B cell (primary cell): ENCODE measurements at places on chromosomes 16 and 17.
A peak's percentile ranks its signal among the peaks of the same experiment; 100 is the strongest.

- no peak for DNase-seq
Measured at GRCh38 chr16:78929841-78930240, 670.7 kb downstream of the MAF start.

- no peak for DNase-seq
Measured at GRCh38 chr17:38741921-38742410, 6.2 kb downstream of the PCGF2 start.

- no peak for DNase-seq
Measured at GRCh38 chr17:63910096-63910495, 962 bp downstream of the CSHL1 start.

- peak; percentile 76 for DNase-seq
Measured at GRCh38 chr16:84700446-84701300, 873 bp downstream of the USP10 start.

- DNase-seq = no peak
Measured at GRCh38 chr17:69480245-69480644, 65.7 kb downstream of the MAP2K6 start.

DNA sequence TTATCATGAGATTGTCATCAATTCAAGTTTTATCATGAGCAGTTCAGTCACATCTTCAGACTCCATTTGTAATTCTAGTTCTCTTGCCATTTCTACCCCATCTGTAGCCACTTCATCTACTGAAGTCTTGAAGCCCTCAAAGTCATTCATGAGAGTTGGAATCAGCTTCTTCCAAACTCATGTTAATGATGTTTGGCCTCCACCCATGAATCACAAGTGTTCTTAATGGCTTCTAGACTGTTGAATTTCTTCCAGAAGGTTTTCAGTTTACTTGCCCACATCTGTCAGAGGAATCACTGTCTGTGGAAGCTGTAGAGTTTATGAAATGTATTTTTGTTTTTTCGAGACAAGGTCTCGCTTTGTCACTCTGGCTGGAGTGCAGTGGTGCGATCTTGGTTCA, 16.0 kb downstream of the NSRP1 start:
- DNase-seq = no peak

GRCh38 chr17:3639981-3640596, 3.5 kb downstream of the CTNS start:
- no peak for DNase-seq

DNA sequence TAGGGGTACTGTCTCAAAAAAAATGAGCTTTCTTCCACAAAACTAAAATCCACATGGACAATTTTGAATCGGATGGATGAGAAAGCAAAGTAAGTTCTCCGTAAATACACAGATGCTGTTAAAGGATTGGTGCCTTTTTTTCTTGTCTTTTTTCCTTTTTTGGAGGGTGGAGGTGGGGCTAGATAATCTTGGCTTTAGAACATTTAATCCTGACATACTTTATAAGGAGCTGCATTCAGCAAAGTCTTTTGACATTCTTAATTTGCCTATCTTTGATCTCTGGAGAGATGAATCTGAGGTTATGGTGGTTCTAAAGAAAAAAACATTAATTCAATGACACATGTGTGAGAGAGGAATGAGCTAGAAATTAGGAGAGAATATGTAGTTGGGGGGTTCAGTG, 312.3 kb upstream of the KCNJ16 start:
- no peak for DNase-seq

DNA sequence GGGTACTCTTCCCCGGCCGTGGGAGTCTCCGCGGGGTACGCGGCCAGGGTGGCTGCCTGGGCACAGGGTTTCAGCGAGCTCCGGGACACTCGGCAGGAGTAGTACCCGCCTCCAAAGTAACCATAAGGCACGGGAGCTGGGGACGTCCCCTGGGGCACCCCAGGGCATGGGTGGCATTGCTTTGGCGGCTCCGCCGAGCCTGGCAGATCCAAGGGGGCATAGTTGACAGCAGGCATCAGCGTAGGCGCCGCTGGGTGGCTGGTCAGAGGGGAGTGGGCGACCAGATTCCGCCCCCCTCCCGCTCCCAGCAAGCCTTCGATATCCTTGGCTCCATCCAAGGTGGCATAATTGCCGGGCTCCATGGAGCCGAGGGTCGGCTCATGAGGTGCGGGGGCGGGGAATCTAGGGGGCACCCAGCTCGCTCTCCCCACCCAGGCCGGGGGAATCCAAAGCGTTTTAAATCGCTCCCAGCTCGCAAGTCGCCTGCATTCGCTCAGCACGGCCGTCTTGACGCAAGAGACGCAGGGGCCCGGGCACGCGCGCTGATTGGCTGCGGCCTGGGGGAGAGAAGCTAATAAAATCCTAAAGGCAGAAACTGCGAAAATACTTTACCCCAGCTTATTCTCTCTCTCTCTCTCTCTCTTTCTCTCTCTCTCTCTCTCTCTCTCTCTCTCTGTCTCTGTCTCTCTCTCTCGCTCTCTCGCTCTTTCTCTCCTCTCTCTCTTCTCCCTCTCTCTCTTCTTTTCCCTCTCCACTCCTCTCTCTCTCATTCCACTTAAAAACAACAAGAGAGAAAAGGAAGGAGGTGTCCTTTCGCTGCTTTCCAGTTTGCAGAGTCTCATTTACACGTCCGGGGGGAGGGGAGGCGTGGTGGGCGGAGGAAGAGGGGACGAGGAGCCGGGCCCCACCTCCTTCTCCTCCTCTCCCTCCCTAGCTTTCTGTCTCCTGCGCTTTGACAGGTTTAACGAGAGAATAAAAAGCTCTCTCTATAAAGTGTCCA, at the start of gene HOXB13:
TSS of gene HOXB13 (minus strand) at position 519 of the 1,000 bp plus-strand sequence. CDS start at position 362, 157 bp downstream.
- DNase-seq = peak; percentile 46

DNA sequence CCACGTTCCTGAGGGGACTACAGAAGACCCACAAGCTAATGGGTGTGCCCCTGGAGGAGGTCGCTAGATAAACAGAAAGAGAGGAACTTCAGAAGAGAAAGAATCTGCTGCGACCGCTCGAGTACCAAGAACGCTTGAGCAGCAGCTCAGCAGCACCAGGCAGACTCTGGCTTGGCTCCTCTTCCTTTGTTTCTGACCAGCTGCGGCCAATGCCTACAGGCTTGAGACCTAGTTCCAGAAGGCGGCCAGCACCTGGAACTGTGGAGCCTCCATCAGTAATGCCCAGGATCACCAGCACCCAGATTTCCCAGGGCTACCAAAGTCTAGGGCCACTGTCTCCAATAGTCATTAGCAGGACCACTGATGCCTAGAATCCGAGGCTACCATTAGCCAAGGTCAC, 26.0 kb upstream of the GOSR2 start:
- no peak for DNase-seq

DNA sequence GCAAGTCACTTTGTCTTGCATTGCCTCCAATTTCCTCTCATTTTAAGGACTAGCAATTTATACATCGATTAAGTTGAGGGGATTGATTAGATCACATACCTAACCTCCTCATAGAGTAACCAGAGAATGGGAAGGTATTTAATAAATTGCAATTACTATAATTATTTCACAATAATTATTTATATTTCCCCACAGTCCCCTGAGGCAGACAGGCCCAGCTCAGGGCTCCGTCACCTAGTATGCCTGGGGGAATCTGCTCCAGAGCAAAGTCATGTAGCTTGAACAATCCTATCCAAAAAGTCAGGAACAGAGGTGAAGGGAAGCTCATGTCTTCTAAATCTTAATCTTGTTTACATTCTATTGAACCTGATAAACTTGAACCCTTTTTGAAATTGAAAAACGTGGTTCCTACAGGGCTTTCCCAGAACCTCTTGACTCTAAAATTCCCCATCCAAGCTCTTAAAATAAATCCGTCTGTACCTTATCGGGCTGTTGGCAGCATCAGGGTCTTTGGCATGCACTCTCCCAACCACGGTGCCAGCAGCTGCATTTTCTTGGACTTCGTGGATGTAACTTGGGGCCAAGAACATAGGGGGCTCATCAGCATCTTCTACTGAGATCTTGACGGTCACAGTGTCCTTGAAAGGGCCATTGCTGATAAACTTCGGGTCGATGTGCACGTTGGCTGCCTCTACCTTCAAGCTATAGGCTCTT, 140.1 kb downstream of the CDH11 start:
- no peak for DNase-seq

DNA sequence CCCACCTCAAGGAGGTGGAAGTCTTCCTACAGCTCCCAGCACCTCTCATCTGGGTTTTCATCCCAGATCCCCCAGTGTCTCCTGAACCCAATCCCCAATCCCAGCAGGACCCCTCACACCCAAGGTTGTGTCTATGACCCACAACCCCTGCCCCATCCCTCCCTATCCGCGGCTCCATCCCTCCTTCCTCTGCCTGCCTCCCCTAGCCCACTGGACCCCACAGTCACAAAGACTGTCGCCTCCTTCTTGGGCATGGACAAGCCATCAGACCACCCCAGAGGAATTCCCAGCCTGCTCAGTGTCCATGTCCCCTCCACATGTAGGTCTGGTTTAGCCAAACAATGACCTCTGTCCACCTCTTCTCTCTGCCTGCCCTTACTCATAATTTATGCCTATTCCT, 12.3 kb downstream of the CES1 start:
- DNase-seq = no peak

DNA sequence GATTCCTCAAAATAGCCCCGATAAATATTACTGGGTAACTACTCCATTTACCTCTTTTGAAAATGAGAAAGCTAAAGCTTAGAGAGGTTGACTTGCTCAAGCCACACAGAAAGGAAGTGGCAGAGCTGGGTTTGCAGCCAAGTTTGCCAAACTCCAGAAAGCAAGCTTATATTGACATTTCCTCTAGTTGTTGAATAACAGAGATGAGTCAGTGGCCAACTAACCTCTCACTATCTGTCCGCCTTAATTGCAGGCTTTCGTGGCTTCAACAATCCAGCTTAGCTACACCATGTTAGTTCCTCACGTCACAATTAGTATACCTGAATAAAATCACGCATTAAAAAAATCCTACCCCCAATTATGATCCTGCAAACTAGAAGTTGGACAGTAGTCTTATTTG, 151.7 kb downstream of the CNTNAP4 start:
- DNase-seq = no peak

- no peak for DNase-seq
Measured at GRCh38 chr17:49157784-49158183, 25.2 kb downstream of the B4GALNT2 start.

GRCh38 chr17:59437791-59438281, 106.4 kb downstream of the YPEL2 start:
- DNase-seq = peak; percentile 64

GRCh38 chr16:1220098-1220728, 4.9 kb downstream of the TPSG1 start:
- DNase-seq = no peak
